ENCODE measurements at places on chromosomes 3 and 15.
A peak's percentile ranks its signal among the peaks of the same experiment; 100 is the strongest.

- no peaks in the 10 kb centered on the region for H3K36me3 ChIP-seq
- peaks cover 52% of the 10 kb centered on the region for H3K27me3 ChIP-seq
- peaks cover 9% of the 10 kb centered on the region for H3K4me1 ChIP-seq
- DNase-seq: no peak
These were observed 5.1 kb downstream of the PROK2 start for GRCh38 chr3:71779674-71780377.

GRCh38 chr3:125374501-125374995, 577 bp downstream of the ZNF148 start:
- H3K4me1 ChIP-seq: peaks cover 42% of the 10 kb centered on the region
- DNase-seq: peak; percentile 34
- H3K36me3 ChIP-seq: peaks cover 17% of the 10 kb centered on the region
- peak overlapping the region; percentile 85 for H3K27ac ChIP-seq

DNA sequence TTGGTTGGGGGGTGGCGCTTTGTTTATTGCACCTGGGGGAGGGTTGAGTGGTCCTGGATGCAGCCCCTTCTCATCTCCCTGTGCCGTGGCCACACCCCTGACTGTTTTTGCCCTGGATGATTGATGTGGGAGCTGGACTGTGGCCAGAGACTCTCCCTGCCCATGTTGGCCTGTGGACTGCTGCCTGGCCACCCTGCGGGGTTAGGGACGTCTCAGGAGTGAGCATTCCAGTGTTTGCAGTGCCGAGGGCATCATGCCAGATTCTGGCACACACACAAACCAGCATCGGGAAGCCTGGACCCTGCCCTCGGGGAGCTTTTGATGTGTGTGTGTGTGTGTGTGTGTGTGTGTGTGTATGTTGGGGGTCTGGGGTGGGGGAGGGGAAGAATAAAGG, 15.8 kb downstream of the APBA2 start:
- no peak for DNase-seq
- peaks cover 8% of the 10 kb centered on the region for H3K36me3 ChIP-seq
- peaks cover 93% of the 10 kb centered on the region for H3K4me1 ChIP-seq
- peak overlapping the region; percentile 69 for H3K27ac ChIP-seq
- no peaks in the 10 kb centered on the region for H3K27me3 ChIP-seq

DNA sequence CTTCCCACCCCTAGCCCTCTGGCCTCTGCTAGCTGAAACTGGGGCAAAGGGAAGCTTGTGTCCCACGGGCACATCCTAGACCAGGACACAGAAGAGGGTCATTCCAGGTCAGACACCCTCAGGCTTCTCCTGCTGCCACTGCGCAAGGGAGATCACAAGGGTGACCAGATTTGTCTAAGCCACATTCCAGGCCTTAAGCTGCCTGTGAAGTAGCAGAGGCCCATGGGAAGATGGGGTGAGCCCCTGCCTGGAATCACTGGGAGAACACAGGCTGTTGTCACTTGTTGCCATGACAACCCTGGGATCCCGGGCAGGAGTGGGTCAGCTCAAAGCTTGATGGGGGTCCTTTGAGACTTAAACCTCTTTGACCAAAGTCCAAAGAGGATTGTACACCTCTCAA, 10.8 kb downstream of the STRA6 start:
- no peak overlapping the region for H3K27ac ChIP-seq
- no peaks in the 10 kb centered on the region for H3K36me3 ChIP-seq
- no peaks in the 10 kb centered on the region for H3K4me1 ChIP-seq
- H3K27me3 ChIP-seq: no peaks in the 10 kb centered on the region
- no peak overlapping the region for H3K4me3 ChIP-seq
- no peak for DNase-seq

DNA sequence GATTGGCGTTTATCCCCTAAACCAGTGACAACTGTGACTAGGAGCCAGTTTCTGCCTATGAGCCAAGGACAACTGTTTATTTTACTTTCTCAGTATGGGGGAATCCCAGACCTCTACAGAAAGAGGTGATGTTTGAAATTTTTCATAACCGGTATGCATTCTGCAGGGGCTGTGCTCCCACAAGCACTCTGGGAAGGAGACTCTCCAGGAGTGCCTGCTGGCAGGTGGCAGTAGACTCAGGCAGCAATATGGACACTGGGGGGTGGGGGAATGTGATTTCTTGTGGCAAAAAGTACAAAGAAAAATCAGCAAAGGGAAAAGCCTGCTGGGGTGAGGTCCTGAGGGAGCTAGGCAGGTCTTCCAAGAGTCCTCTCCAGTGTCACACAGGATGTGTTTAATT, 5.9 kb downstream of the TGM4 start:
- peaks cover 2% of the 10 kb centered on the region for H3K4me1 ChIP-seq
- H3K27me3 ChIP-seq: no peaks in the 10 kb centered on the region
- no peak overlapping the region for H3K27ac ChIP-seq

DNA sequence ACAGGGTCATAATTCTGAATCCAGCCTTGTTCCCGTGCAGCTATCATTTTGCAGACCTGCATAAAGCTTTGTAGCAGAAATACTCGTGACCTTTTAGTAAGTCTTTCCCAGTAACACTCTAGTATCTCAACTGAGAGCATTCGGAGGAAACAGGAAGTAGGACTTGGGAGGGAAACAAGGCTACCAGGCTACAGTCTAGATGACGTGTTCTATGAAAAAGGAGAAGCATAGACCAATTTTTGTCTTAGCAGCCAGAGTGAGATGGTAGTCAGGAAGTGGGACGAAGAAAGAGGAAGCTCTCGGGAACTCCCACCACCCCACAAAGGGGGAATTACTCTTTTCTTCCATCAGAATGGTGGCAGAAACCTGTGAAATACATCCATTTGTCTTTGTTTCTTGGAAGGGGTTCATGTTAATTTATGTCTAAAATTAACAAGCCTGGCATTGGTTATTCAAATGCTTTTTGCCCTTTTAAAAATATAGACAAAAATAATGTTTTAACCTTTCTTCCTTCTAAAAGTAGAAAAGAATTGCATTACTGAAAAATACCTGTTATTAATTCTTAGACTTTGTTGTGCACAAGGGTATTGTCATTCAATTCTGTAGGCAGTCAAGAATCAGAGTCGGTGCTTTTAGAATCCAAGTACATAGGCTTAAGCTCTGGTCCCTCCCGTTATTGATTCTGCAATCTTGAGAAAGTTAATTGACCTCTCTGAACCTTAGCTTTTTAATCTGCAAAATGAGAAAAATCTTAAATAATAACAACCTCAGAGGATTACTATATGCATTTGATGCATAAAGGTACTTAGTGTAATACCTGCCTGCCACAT, 1.6 kb upstream of the SUCNR1 start:
- H3K27me3 ChIP-seq: peaks cover 2% of the 10 kb centered on the region
- H3K4me1 ChIP-seq: peaks cover 20% of the 10 kb centered on the region
- no peak for DNase-seq
- H3K27ac ChIP-seq: peak overlapping the region; percentile 2
- no peaks in the 10 kb centered on the region for H3K36me3 ChIP-seq
- peak overlapping the region; percentile 20 for H3K4me3 ChIP-seq

DNA sequence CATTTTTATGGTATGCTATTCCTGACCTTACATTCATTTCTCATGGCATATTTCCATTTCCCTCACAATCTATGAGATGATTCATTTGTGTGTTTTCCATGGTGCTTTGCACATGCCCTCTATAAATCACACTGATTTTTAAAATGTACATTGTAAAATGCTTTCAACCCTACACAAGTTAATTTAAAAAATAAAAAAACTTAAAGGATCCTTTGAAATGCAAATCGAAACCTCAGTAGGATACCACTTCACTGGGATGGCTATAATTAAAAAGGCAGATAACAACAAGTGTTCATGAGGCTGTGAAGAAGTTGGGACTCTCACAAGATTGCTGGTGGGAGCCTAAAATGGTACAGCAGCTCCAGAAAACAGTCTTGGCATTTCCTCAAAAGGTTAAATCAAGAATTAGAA, 83.5 kb downstream of the FMN1 start:
- H3K36me3 ChIP-seq: no peaks in the 10 kb centered on the region
- H3K4me3 ChIP-seq: no peak overlapping the region
- DNase-seq: no peak
- no peaks in the 10 kb centered on the region for H3K4me1 ChIP-seq

GRCh38 chr15:58038426-58039078, 27.0 kb downstream of the ALDH1A2 start:
- H3K27ac ChIP-seq: no peak overlapping the region
- H3K27me3 ChIP-seq: peaks cover 18% of the 10 kb centered on the region
- H3K4me1 ChIP-seq: no peaks in the 10 kb centered on the region
- no peaks in the 10 kb centered on the region for H3K36me3 ChIP-seq

- no peak overlapping the region for H3K4me3 ChIP-seq
- peaks cover 7% of the 10 kb centered on the region for H3K4me1 ChIP-seq
- peaks cover 21% of the 10 kb centered on the region for H3K36me3 ChIP-seq
- H3K27ac ChIP-seq: no peak overlapping the region
These were observed 40.3 kb downstream of the CFAP100 start for GRCh38 chr3:126434931-126435411.

DNA sequence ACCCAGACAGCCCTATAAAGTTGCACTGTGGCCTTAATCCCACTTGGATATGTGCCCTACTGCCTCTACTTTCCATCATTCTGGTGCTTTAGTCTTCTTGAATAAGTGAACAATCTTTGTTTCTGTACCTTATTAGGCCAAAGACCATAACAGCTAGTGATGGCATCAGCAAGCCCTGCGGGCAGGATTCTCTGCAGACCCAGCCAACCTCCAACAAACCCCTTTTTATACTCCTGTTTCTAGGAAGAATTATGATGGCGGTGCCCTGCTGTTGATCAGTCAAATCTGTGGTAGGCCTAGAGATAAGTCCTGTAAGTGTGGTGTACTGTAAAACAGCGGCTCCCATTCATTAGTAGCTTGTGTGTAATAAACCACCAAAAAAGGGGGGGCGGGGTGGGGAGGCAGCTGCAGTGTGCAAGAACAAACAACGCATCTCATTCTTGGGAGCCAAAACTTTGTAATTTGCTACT, 40.5 kb downstream of the SOX2 start:
- no peak overlapping the region for H3K4me3 ChIP-seq
- no peaks in the 10 kb centered on the region for H3K4me1 ChIP-seq
- H3K27ac ChIP-seq: no peak overlapping the region
- no peak for DNase-seq
- H3K36me3 ChIP-seq: no peaks in the 10 kb centered on the region
- peaks cover 8% of the 10 kb centered on the region for H3K27me3 ChIP-seq

DNA sequence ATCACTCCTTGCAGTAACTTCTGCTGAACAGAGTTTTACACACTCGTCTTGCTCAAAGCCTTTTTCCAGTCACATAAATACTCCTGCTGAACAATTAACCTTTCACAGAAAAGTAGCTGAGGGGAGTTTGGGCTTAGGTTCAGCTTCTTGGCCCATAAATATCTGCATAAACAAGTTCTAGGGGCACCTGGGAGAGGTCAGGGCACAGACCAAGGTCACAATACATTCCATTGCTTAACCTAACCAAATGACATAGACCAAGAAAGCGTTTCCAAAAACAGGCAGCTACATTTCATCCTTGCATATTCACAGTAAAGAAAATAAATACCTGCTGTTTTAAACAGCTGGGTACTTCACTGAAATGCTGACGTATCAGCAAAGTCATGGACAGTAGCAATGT, 101.3 kb downstream of the THRB start:
- no peak overlapping the region for H3K4me3 ChIP-seq
- H3K36me3 ChIP-seq: no peaks in the 10 kb centered on the region
- DNase-seq: no peak
- no peaks in the 10 kb centered on the region for H3K4me1 ChIP-seq

DNA sequence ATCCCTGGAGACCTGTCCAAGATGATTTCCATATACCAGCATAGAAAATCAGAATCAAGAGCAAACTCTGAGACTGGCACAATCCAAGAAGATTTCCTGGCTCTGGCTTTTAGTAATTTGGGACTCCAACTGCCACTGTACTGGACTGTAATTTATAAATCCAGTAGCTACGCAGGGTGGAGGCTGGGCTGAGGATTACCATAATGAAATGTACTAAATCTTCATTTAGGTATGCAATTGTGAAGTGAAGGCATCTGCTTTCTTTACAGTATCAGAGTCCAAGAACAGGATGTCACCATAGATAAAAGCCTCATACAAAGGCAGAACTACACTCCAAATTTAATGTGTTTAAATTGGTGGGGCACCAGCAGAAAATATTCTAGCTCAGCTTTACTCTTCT, 46.5 kb downstream of the TMEM39A start:
- no peak overlapping the region for H3K4me3 ChIP-seq
- H3K36me3 ChIP-seq: peaks cover 3% of the 10 kb centered on the region
- no peak for DNase-seq
- no peak overlapping the region for H3K27ac ChIP-seq
- no peaks in the 10 kb centered on the region for H3K4me1 ChIP-seq
- H3K27me3 ChIP-seq: no peaks in the 10 kb centered on the region

DNA sequence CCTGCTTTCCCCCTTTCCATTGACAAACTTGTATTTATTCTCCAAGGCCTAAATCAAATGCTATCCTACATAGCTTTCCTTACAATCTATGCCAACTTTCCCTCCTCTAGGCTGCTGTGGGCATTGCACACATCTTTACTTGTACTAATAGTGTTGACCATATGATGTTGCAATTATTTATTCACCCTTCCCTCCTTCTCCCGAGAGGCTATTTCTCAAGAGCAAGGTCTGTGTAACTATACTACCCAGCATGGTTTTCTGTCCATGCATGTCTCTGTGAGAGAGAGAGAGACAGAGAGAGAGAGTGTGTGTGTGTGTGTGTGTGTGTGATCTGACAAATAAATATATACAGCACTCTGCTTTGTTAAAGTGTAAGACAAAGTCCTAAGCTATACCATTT, 63.8 kb downstream of the GTPBP8 start:
- no peaks in the 10 kb centered on the region for H3K36me3 ChIP-seq
- H3K27me3 ChIP-seq: no peaks in the 10 kb centered on the region
- H3K4me1 ChIP-seq: peaks cover 3% of the 10 kb centered on the region
- H3K4me3 ChIP-seq: no peak overlapping the region
- no peak overlapping the region for H3K27ac ChIP-seq
- no peak for DNase-seq

DNA sequence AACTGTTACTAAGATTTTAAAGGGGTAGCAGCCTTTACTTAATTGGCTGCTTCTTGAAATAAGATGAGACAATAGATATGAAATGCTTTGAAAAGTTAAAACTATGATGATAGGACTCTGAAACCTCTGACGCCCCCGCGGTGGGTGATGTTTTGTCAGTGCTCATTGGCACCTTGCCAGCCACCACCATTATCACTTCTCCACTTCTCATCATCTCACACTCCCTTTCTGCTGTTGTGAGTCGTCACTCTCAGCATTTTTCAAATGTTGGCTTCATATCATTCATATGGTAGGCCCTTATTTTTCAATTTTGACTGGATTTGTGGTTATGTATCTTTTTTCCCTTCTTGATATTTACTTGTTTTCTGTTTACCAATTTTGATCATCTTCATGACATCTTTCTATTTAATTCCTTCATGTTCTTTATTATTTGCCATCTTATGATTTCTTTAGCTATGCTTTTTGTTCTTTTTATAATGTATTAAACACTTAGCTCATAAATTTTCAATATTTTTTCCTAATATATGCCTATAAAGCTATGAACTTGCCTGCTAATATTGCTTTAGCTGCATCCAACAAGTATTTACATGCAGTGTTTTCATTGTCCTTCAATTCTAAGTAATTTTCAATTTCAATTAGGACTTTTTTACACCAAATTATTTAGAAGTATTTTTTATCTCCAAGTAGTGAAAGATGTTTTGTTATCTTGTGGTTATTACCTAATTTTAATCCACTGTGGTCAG, 30.3 kb upstream of the SKOR1 start:
- no peak overlapping the region for H3K4me3 ChIP-seq
- no peak overlapping the region for H3K27ac ChIP-seq
- H3K36me3 ChIP-seq: peaks cover 20% of the 10 kb centered on the region

Data from activated naive CD8-positive, alpha-beta T cell treated with anti-CD3 and anti-CD28 coated beads, Interleukin-2, amount 50 U/mL, for 24 hours (primary cell).